ENCODE measurements at places on chromosomes 7 and 10.

- DNase-seq = no peak
These were observed 16.8 kb downstream of the LRRC72 start for GRCh38 chr7:16543456-16543855.

DNA sequence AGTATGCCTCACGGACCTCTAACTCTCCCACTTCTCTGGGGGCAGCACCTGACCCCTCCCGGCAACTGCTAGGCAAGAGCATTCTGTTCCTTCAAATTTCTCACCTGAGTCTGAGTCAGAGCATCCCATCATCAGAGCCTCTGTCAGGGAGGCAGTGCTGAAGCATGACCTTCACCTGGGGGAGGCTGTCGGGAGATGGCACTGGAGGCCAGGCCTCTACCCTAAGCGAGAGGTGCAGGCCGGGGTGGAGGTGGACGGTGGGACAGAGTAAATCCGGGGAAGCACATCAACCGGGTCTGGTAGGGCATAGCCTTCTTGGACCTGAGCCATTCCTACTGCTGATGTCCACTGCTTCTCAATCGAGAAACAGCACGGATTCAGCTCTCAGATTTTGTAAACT lies 90.4 kb downstream of the SPAG6 start:
- no peak for DNase-seq

DNA sequence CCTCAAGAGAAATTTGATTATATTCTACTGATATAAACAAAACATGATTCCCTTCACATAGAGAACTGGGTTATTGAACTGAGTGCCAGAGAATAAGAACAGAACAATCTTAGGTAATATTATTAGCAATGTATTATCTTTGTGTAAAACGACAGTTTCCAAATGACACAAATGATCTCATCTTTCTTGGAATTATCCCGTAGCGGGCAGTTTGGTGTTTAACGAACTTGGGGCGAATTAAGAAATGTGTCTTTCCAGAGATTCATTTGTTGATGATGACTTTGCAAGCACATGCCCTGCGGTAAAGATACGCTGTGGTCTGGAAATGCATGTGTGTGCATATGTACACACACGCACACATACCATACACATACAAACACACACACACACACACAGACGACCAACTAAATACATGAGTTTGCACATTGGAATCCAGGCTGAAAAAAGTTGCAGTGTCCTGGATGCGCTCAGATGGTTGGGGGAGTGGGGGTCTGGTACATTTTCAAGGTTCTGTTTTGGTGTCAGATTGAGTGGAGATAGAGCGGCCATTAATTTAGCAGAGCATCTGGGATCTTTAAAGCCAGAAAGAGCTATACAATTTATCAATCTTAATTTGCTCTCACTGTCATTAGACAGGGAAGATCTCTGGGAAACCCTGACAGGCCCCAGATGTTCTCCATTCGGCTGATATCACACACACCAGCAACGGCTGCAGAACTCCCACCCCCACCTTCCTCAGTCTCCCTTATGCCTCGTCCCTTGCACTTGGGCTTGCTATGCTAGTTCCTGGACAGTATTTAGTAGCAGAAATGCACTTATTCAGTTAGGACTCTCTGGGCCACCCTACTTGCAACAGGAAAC lies 112.4 kb upstream of the FAM171A1 start:
- no peak for DNase-seq

GRCh38 chr10:89591796-89592271 lies 53.2 kb downstream of the PANK1 start:
- peak; percentile 5 for DNase-seq

GRCh38 chr7:26368542-26368941 lies 76.9 kb downstream of the SNX10 start:
- DNase-seq = no peak

GRCh38 chr7:369476-370258 lies 79.7 kb downstream of the FOXL3 start:
- DNase-seq = no peak

DNA sequence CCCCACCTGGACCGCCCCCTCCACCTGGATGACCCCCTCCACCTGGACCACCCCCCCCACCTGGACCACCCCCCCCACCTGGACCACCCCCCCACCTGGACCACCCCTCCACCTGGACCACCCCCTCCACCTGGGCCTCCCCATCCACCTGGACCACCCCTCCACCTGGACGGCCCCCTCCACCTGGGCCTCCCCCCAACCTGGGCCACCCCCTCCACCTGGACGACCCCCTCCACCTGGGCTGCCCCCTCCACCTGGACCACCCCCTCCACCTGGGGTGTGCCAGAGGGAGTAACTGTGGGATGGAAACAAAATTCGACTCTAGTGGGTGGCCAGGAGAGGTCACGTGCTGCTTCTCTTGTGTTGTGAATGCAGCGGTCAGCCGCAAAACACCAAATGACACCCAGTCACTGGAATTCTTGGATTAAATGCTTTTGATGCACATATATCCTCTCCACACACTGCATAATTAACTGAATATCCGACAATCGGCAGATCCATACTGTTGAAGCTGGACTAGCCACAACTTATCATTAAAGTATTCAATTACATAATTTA lies 316.7 kb downstream of the PTPRN2 start:
- DNase-seq = no peak

- no peak for DNase-seq
These were observed 58.2 kb downstream of the GOLGA7B start for GRCh38 chr10:97907830-97908229.

DNA sequence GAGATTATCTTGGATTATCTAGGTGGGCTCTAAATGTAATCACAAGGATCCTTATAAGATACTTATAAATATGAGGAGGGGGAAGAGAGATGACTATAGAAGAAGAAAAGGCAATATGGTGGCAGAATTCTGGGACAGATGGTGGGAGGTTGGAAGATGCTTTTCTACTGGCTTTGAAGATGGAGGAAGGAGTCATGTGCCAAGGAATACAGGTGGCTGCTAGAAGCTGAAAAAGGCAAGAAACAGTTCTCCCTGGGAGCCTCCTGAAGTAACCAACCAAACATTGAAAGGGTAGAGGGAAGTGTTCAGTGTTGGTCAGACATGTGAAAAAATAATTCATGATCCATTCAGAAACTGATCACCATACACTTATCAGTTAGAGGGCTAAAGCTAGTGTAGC lies 213.3 kb downstream of the WDR11 start:
- DNase-seq = no peak

DNA sequence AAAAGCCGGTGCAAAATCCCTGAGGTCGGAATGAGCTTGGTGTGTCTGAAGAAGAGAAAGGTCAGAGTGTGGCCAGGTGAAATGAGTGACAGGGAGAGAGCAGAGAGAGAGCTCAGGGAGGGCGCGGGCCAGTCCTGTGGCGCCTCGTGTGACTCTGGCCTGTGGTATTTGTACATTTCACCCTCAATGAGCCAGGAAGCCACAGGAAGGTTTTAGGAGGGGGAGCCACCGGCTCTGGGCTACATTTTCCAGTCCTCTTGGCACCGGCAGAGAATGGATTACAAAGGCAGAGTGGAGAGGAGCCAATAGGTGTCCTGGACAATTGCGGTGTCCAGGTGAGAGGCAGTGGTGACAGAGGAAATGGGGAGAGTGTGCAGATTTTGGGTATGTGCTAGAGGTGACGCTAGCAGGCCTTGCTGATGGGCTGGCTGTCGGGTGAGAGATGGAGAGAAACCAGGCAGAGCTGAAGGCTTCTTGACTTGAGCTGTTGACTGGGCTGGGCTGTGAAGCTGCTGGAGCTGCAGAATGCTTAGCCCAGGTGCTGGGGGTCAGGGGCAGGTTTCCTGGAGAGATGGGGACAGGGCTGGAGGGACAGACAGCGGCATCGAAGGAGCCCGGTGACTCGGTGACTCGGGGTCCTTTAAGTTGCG lies 38.1 kb downstream of the COL13A1 start:
- DNase-seq = no peak

- DNase-seq = no peak
These were observed 38.9 kb downstream of the TSPAN14 start for GRCh38 chr10:80492848-80493521.

- no peak for DNase-seq
These were observed 88.8 kb downstream of the OAT start for GRCh38 chr10:124329941-124330340.

- DNase-seq = no peak
These were observed 167.7 kb downstream of the NSUN6 start for GRCh38 chr10:18483516-18484186.

- DNase-seq = no peak
These were observed 758.0 kb downstream of the AUTS2 start for GRCh38 chr7:70356085-70356786.

DNA sequence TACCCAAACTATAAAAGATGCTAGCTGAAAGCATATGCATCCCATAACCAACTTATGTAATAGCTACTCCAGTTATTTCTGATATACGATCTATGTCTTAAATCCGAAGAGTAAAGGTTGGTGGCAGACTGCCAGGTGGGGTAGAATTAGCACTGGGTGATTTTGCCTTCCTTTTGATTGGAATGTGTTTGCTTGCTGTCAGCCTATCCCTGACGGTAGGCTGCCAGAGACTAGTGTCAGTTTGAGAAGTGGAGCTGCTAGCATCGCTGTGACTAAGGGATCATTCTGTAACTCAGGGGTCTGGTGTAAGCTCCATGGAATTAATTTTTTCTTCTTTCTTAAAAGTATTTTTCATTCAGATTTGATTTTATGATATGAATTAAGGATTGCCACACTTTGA lies 9.5 kb upstream of the SEM1 start:
- no peak for DNase-seq

GRCh38 chr7:5470167-5470532 lies 46.5 kb upstream of the TNRC18 start:
- no peak for DNase-seq

- no peak for DNase-seq
These were observed 553.9 kb downstream of the CNTNAP2 start for GRCh38 chr7:146670532-146670931.

- no peak for DNase-seq
These were observed 49.1 kb upstream of the ELN start for GRCh38 chr7:73978661-73979563.

GRCh38 chr7:83732305-83732704 lies 83.4 kb upstream of the SEMA3E start:
- DNase-seq = no peak

DNA sequence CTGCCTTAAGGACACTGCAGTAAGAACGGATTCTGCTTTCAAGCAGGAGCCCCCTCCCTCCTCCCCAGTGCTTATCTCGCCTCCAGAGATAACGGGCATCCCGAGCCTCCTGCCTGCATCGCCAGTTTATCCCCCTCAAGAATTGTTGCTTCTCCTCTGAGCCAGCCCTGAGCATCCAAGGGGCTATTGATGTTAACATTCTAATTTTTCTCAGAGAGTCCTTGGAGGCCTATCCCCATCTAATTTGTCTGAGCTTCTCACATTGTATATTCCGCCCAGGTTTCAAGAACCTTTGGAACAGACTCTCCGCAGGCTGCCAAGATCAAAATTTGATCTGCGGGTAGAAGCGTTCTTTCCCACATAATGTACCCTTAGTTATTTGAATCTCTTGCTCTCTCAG lies 180.0 kb downstream of the GFRA1 start:
- no peak for DNase-seq

DNA sequence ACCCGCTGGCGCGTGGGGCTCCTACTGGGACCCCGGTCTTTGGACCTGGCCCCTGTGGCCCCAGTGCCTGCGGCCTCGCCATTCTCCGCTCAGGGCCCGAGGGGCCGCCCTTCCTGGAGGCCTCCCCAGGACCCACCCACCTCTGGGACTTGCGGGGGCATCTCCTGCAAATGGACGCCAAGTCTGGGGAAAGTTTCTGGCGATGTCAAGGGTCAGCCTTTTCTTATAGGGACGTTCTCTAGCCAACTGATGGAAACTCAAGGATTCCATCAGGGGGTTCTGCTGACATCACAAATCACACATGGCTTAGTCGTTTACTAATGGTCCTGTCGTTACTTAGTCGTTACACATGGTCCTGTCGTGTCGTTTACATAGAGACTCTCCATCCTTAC lies 57.7 kb upstream of the RHOBTB1 start:
- DNase-seq = no peak

- no peak for DNase-seq
These were observed 2.1 kb downstream of the DNAJC9 start for GRCh38 chr10:73244866-73245477.

GRCh38 chr10:104336821-104337467 lies 1.3 kb downstream of the ITPRIP start:
- DNase-seq = no peak

- no peak for DNase-seq
These were observed 179.2 kb downstream of the CCDC3 start for GRCh38 chr10:12822126-12822892.

- no peak for DNase-seq
These were observed 3.4 kb downstream of the FEZF1 start for GRCh38 chr7:122300956-122301833.

DNA sequence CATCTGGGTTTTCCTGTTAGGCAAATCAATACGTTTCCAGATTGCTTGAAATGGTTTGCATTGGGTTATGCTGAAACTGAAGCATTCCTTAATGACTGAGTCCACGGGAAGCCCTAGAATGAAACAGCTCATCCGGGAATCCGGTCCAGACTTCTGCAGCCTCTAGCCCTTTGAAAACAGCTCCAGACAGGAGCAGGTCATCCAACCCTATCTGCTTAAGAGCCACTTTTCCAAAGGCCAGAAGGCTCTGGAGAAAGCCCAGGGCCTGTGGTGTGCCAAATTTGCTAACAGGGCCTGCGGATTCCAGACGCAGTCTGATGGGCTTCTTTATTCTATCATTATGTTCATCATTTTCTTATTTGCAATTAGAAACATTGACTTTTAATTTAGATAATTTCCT lies 265.4 kb downstream of the SKIDA1 start:
- no peak for DNase-seq

- peak; percentile 73 for DNase-seq
These were observed at the start of gene ADAM8 for GRCh38 chr10:133276435-133277201. TSS of gene ADAM8 (minus strand) at chr10:133276868. CDS start at chr10:133276817, 51 bp downstream.

DNA sequence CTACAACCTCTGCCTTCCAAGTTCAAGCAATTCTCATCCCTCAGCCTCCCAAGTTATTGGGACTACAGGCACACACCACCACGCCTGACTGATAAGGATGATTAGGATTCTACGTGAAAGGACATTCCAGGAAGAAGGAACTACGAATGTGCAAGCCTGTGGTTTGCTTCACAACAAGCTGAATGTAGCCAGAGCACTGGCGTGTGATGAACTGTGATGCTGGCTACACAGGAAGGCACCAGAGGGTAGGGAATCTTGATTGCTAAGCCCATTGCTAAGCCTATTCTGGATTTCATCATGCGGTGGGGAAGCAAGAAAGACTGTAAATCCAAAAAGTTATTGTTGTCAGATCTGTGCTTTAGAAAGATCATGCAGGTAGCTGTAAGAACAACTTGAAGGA lies 72.3 kb upstream of the SRRM3 start:
- no peak for DNase-seq

All from AG08396 (cell line).